NB4 (cell line): ENCODE measurements at places on chromosomes 6 and 20.

GRCh38 chr6:12277386-12277785 lies 12.8 kb upstream of the EDN1 start:
- no peak for DNase-seq

GRCh38 chr6:101398716-101399615 lies 5.5 kb downstream of the GRIK2 start:
- DNase-seq, result no peak

GRCh38 chr6:33455051-33455450 lies 675 bp downstream of the ZBTB9 start:
- no peak for DNase-seq

- no peak for DNase-seq
Observed at GRCh38 chr6:75317503-75318206, 33.1 kb upstream of the TMEM30A start.

- DNase-seq, result no peak
Observed at GRCh38 chr6:13288481-13288880, 39.9 kb downstream of the TBC1D7 start.

- DNase-seq, result no peak
Observed at GRCh38 chr20:54262671-54263070, 54.8 kb downstream of the PFDN4 start.

DNA sequence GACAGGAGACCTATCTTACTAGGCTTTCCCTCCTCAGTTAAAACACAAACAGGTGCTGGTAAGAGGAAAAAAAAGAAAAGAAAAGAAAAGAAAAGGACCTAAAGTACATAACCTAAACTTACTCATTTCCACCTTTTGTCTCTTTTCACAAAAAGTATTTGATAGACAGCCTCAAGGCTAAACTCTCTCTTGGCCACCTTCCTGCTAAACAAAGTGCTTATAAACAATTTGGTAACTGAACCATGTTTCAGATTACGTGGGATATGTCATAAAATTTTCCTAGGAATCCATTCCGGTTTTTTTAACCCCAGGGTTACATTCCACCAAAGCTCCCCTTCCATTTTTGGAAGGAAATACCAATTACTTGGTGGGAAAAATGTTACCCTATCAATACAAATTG lies 109.0 kb downstream of the PRND start:
- no peak for DNase-seq

GRCh38 chr20:44571362-44571988 lies 10.9 kb upstream of the PKIG start:
- DNase-seq, result no peak
